ENCODE measurements at places on chromosomes 4 and X.

DNA sequence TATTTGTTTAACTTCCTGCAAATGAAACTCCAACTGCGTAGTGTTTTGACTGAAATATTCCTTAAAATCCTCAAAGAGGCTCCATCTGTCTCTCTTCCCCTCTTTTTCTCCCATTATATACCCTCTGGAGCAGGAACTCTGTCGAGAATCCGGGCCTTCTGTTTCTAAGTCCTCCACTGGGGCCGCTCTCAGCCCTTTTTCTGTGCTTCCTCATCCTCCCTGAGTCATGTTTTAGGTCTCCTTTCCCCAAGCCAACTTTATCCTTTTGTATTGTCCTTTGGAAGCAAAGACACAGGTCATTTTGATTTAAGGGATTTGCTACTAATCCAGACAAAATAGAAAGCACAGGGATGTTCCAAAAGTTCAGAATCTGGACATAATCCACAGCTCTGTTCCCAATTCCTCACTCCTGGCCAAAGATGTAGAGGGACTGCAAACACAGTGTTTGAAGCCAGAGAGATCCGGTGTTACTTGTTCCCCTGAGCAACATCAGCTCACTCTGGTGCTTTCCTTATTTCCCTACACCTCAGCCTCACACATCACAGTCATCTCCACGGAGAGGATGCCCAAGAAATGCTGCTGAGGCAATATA, 131.0 kb upstream of the KLF3 start:
- no peak for DNase-seq

- no peak for DNase-seq
These were observed at the start of gene ARX for GRCh38 chrX:25015486-25016360. ARX (minus strand) TSS chrX:25015965; CDS start chrX:25015737, 228 bp downstream.

DNA sequence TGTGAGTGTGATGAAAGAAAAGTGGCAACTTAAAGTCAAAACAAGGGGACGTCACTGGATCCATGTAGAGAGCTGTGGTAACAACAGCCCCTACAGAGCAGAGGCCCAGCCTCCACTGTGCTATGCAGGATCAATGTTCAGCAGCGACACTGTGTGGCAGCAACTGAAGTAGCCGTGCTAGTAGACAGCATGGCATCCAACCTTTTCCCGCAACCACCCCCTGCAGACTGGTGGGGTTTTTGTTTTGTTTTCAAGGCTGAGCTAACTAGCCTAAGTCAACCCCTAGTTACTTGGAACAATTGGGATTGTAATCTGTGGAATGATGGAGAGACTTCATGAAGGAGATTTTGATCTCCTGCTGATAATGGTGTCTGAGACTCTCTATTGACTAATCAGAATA, 44.4 kb upstream of the PPARGC1A start:
- no peak for DNase-seq

DNA sequence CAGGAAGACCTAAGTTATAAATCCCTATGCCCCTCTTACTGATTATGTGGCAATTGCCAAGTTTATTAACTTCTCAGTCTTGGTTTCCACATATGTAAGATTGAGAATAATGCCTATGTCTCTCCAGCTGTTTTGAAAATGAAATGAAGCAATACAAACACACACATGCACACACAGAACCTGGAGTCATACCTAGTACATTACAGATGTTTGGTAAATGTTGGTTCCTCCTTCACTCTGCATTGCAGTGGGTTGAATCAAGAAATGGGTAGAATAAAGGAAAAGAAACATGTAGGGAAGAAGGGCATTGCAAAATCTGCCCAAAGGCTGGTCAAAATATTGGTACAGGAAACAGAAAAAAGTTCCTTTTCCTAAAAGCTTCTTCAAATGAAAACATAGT, 309.9 kb upstream of the EMCN start:
- DNase-seq = no peak

GRCh38 chr4:23876418-23877089, 13.3 kb downstream of the PPARGC1A start:
- no peak for DNase-seq

GRCh38 chrX:153457136-153457825, 11.4 kb upstream of the TREX2 start:
- DNase-seq = no peak

- DNase-seq = no peak
These were observed 648.7 kb upstream of the DIPK2B start for GRCh38 chrX:45849261-45849862.

GRCh38 chr4:34362654-34363053, 1881.7 kb downstream of the ARAP2 start:
- no peak for DNase-seq

- DNase-seq = no peak
These were observed 138.2 kb downstream of the GUCY2F start for GRCh38 chrX:109343671-109344070.

GRCh38 chr4:91965166-91965565, 338.6 kb upstream of the GRID2 start:
- DNase-seq = no peak

DNA sequence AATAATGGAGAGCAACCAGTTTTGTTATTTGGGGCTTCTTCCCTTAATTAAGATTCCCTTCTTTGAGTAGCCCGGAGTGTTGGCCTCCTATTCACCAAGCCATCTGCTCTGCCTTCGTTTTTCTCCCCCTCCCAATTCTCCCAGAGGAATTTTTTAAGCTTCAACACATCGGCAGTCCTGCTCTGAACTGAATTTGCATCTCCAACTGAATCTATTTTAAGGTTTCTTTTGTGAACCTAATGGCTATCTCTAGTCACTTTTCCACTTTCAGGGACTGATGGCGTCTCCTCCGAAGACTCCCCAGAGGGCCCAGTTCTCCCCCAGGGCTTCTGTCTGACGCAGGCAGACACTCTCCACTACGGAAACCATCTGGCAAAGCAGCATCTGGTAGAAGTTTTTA, 280.2 kb downstream of the ADGRA3 start:
- no peak for DNase-seq

- DNase-seq = no peak
These were observed 44.9 kb upstream of the PDLIM5 start for GRCh38 chr4:94406668-94407437.

GRCh38 chr4:142316025-142316424, 530.1 kb downstream of the INPP4B start:
- no peak for DNase-seq

DNA sequence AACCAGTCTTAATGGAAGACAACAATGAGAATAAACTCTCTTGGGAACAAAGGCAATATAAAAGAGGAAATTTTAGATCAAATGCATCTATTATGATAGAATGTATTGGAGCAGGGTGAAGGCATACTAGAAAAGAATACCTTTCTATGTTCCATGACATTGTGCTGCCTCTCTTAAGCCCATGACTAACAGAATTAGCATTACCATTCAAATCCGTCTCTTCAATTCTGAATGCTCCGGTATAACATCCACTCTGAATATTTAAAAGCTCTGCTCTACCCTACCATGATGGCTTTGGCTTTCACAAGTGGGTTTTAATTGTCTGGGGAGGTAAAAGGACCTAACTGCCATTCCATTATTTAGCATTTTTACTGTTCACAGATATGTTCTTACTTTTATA, 1878.4 kb downstream of the ARAP2 start:
- no peak for DNase-seq

DNA sequence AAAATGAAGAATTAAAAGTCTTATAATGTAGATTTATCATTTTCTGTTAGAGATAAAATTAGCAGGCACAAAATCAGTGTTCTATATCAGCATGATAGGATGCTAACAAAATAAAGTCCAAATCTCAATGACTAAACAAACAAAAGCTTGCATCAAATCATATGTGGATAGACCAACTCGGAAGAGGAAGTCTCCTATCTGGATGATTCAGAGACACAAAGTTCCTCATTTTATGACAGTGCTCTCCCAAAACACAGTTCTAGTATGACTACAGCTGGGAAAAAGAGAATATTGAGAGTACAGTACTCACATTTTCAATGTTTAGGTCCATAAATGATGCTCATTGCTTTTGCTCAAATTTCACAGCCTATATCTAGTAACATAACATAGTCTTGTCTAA, 376.1 kb upstream of the CTSO start:
- no peak for DNase-seq

GRCh38 chr4:86286726-86287125, 73.1 kb downstream of the MAPK10 start:
- peak; percentile 37 for DNase-seq

GRCh38 chr4:120926358-120927025, 4.0 kb upstream of the PRDM5 start:
- no peak for DNase-seq

DNA sequence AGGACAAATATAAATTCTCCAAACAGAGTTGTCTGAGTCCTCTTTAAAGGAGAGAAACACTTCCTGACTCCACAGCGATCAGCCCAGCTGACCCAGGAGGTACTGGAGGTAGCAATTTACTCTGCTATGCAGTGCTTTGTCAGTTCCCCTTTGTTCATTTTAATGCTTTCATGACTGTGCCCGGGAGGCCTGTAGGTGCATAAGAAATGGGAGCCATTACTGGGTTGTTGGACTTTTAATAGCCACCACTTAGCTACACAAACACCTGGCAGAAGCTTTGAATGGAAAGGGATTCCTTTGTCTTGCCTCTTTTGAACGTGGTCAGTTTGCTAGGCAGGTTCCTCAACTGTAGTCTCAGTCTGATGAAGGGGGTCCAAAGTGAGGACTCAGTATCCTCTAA, 59.0 kb upstream of the AFF2 start:
- no peak for DNase-seq

GRCh38 chrX:13099121-13099520, 54.7 kb upstream of the FAM9C start:
- no peak for DNase-seq

DNA sequence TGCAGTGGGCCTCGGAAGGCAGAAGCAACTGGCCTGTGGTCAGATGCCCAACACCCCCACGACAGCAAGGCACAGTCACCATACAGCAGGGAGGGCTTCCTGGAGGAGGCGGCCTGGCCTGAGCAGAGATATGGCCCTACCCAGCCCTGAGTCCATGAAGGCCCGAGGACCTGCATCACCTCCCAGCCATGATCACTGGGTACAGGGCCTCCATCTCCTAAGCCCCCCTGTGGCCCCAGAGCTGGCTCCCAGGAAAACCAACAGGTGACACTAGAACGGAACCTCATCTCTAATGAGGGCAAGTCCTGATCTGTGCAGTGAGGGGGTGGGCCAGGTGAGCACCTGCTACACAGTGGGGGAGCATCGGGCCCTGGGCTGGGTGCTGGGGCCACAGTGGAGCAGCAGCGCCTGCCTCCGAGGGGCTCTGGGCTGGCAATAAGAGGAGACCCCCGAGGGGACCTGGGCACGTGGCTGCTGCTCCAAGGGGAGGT, 26.2 kb upstream of the MXD4 start:
- no peak for DNase-seq

DNA sequence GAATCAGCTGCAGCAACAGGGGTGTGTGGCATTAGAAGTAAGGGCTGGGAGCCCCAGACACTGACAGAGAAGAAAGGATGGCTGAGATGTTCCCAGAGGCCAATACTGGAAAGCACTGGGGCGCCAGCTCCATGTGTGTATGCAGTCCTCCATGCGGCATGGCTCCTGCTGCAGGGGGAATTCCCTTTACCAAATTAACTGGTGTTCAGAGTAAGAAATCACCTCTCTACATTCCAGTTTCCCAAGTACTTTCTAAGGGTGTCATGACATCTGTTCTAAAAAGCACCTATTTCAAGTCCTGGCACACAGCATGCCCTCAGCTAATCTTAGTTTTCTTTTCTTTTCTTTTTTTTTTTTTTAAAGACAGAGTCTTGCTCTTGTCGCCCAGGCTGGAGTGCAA, 98.0 kb downstream of the MAML3 start:
- DNase-seq = no peak

DNA sequence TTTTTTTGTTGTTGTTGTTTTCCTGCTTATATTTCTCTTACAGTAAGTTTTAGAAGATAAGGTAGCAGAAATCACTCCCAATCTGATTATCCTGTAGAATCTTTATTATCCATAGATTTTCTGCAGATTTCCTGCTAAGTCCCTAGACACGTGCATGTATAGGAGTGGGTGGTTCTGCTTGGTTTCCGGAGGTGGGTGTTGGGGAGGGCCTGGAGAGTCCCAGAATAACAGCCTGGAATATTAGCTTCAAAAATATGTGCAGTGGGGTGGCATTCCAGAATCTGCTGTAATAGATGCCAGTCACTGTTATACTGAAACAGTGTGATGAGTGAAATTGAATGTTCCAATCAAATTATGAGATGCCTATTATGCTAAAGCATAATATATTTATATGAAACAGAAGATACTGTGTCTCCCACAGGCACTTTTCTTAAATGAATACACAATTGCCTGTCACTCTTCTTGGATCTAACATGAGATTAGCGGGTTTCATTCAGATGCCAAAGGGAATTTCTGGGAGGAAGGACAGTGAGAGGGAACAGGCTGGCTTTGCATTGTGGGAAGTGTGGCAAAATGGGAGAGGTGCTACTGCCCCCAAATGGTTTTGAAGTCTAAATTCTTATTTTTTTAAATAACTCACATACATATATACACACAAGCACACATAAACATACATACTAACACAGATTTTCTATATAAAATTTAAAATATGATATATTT, 37.6 kb downstream of the C4orf50 start:
- no peak for DNase-seq

DNA sequence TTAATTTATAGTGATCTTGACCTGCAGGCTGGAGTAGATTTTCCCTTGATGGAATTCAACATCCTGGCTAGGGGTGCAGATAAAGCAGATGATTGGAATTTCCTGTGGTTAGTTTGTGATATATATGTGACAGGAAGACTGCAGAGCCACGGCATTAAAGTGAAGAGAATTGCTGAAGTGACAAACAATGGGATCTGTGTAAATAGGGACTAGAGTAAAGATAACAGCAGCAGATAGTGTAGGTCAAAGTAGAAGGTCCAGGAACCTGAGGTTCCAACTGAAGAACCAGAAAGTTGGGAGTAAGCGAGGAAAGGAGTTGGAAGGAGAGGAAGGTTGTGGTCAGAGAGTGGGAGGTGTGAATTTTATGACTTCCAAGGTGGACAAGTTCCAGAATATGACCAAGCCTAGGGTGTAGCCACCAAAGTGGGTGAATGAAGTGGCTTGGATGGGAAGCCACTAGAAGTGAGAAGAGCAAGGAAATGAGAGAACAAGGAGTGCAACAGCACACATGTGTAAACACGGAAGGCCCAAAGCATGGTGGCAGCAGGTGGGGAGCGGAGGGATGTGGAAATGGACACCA, 325.0 kb downstream of the RAB28 start:
- DNase-seq = no peak

- no peak for DNase-seq
These were observed 139.1 kb upstream of the PAQR3 start for GRCh38 chr4:79078339-79078738.

- DNase-seq = no peak
These were observed 51.5 kb downstream of the TMEM165 start for GRCh38 chr4:55447108-55447708.

DNA sequence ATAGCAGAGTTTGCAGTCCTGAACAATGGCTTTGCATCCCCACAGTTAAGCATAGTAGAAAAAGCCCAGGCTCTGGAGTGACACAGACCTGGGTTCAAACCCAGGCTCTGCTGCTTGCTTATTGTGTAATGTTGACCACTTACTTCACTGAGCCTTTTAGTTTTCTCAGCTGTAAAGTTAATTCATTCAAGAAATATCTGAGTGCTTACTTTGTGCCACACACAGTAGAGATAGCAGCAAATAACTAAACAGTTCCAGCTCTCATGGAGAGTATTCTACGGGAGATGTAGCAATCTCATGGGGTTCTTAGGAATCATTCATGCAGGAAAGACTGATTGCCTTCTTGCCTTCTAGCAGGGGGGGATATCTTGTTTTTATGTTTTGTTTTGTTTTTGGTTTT, 63.2 kb downstream of the SLC9A6 start:
- no peak for DNase-seq

GRCh38 chrX:129772796-129773431, 6.8 kb upstream of the SASH3 start:
- DNase-seq = peak; percentile 50
